ENCODE measurements at places on chromosomes 3 and 15. TPM values are rescaled to one million over a fixed set of nuclear protein-coding genes. Genes with fewer than 3 reads are reported as not detected.

CGNL1 gene
- total RNA-seq = 37.0 TPM

SOX14 gene
- not detected for total RNA-seq

NRG4 gene
- total RNA-seq = not detected

ALS2CL gene
- total RNA-seq = 4.0 TPM

GOLGA6L25 gene
- not detected for total RNA-seq

INTS14 gene
- total RNA-seq = 39.5 TPM

TM4SF1 gene
- total RNA-seq = 1,890 TPM

ADAMTS17 gene
- 0.33 TPM for total RNA-seq

TIMP4 gene
- total RNA-seq = 0.26 TPM

Measured in dermis lymphatic vessel endothelial cell (primary cell).